ENCODE measurements at places on chromosomes 4 and X.

- no peak for DNase-seq
Measured at GRCh38 chr4:67109276-67109675, 436.0 kb downstream of the CENPC start.

GRCh38 chrX:129461801-129462456 lies 61.4 kb downstream of the SMARCA1 start:
- no peak for DNase-seq

DNA sequence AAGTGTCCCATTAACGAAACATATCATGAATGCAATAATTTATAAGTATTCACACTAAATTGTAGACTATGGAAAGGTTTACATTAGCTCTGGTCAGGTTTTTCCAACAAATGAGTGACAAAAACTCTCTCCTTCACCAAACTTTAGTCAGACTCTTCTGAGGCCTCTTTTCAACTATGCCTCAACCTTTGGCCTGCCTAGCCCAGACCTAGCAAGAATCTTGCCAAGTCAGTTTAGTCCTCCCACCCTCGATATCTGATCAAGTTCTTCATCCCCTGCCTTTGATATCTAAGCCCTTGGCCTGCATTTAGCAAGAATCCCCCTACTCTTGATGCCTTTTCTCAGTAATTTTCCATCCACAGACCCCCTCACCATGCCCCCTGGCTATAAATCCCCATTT lies 37.9 kb downstream of the CCDC158 start:
- DNase-seq: no peak

DNA sequence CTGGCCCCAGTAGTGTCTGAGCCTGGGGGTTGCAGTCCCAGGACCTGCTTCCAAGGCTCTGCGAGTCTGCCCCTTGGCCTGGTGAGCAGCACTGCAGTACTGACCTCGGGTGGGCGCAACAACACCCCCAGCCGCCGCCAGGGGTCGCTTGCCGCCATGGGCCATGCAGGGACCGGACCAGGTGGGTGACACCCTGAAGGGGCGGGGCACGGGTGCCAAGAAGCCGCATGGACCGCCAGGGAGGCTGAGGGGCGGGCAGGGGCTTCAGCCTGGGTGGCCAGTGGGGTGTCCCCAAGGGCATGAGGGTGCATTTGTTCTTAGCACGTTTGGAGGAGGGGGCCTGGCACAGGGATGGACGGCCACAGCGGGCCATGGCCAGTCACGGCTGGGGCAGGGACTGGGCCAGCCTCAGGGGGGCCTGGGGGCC lies 25.0 kb downstream of the TACC3 start:
- DNase-seq: peak; percentile 93

GRCh38 chr4:117225471-117225870 lies 140.1 kb upstream of the TRAM1L1 start:
- no peak for DNase-seq

- DNase-seq: no peak
Measured at GRCh38 chr4:74999714-75000309, 66.9 kb downstream of the PARM1 start.

DNA sequence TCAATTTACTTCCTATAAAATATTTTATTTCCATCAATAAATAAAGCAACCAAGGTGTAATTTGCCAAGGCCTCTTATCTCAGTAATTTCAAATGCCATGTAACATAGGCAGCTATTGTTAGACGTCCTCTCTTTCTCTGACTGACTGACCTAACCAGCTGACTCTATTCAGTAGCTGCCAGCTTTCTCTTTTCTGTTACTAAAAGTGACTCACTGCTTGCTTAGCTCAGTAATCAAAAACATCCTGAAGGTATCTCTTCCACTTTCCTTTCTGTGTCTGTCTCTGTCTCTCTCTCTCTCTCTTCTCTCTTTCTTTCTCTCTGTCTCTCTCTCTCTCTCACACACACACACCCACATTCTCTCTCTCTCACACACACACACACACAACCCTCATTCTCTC lies 134.2 kb downstream of the SPOCK3 start:
- no peak for DNase-seq

DNA sequence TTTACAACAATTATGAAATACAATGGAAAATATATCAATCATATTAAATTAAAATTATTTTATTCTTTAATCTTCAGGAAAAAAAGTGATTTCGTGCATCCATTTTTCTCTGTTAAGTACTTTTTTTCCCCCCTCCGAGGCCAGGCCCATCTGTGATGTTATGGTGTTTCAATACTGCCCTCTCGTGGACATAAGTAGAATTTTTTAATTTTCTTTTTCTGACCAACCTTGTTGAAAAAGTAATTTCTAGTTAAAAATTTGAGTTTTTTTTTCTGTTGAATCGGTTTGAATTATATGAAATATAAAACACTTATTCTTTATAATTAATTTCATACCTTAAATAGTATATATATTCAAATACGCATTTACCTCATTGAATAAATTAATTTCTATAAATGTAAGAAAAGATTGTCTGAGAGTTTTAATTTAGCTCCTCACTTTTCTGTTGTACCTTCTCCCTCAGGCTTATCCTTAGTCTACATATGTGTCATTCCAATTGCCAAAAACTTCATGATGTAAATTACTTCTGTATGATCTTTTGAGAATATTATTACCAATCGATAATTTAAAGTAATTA lies 175.8 kb upstream of the TECRL start:
- DNase-seq: no peak

- no peak for DNase-seq
Measured at GRCh38 chr4:138399081-138399480, 156.9 kb upstream of the SLC7A11 start.

- DNase-seq: peak; percentile 85
Measured at GRCh38 chrX:12974796-12975669, at the start of gene TMSB4X. Gene TMSB4X, plus strand, starts transcription at chrX:12975110.

DNA sequence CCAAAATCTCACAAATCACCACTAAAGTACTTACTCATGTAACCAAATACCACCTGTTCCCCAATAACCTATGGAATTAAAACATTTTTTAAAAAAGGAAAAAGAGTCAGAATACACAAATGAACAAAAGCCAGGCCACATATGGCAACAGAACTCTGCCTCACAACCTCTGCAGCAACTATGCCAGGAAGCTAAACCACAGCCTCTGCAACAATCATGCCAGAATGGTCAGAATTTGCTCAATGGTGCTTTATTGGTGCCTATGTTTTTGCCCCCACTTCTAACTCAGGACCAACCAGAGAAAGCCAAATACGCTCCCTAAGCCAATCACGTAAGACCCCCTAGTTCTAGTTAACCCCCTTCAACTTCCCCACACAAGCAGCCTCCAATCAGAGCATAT lies 69.6 kb downstream of the HOPX start:
- DNase-seq: no peak

GRCh38 chr4:15648600-15648999 lies 6.6 kb downstream of the FBXL5 start:
- DNase-seq: no peak

GRCh38 chr4:98662626-98663225 lies 4.3 kb upstream of the TSPAN5 start:
- DNase-seq: peak; percentile 33

DNA sequence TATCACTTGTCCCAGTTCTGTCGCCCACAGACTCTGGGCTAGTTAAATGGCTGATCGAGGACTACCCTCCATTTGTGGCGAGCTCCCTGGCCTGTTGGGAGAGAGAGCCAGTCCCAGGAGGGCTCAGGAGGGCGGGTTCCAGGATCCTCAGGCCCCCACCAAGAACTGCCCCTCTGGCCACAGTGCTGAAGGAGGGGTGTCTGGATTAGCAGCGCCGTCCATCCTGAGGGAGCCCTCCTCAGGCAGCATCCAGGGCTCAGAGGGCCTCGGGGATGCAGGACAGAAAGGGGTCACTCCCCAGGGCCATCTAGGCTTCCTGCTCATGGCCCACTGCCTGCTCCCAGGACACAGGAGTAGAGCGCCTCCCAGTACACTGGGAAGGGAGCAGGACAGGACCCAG lies 6.1 kb downstream of the PNMA5 start:
- no peak for DNase-seq

- no peak for DNase-seq
Measured at GRCh38 chr4:139581096-139581495, 25.1 kb upstream of the SETD7 start.

- no peak for DNase-seq
Measured at GRCh38 chrX:1442016-1442665, 10.6 kb downstream of the ASMTL start.

- DNase-seq: peak; percentile 59
Measured at GRCh38 chrX:71181558-71181909, 36.9 kb downstream of the NLGN3 start.

DNA sequence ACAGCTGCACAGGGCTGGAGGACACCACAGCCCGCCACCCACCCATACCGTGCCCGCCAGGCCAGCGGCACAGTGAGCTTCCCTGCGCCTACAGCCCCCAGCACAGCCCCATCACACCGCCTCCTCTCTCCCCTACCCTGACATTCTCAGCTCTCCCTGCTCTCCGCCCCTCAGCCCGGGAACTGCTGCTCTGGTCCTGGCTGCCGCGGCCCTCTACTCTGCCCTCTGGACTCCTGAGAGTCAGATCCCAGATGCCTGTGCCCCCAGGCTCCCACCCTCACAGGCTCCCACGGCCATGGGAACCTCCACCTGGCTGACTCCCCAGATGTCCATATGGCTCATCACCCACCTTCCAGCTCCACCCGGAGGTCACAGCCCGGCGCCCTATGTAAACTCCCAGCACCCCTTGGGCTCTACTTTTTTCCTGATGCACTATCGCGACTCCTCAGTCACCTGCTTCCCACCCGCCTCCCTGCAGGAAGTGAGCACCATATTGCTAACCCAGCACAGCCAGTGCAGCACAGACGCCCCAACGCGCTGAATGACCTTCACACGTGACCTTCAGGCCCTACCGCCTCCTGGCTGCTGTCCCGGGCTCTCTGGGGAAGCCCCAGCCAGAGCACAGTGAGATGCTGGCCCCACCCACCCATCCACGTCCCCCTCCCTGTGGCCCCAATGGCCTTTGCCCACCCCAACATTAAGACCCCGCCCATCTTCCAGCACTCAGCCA lies 23.0 kb downstream of the FAM53A start:
- no peak for DNase-seq

- DNase-seq: no peak
Measured at GRCh38 chr4:12884846-12885796, 599.0 kb downstream of the RAB28 start.

GRCh38 chrX:100445593-100445992 lies 35.5 kb upstream of the PCDH19 start:
- DNase-seq: no peak

DNA sequence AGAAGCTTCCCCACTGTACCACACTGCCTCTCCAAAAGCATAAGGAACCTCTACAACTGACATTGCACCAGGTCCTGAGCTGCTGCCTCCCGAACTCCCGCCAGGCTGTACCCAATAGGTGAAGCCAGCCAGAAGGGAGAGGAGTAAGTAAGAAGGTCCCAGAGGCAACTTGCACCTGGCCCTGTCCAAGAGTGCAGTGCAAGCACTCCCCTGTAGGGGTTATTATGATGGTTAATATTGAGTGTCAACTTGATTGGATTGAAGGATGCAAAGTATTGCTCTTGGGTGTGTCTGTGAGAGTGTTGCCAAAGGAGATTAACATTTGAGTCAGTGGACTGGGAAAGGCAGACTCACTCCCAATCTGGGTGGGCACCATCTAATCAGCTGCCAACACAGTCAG lies 879.3 kb upstream of the SLIT2 start:
- no peak for DNase-seq

DNA sequence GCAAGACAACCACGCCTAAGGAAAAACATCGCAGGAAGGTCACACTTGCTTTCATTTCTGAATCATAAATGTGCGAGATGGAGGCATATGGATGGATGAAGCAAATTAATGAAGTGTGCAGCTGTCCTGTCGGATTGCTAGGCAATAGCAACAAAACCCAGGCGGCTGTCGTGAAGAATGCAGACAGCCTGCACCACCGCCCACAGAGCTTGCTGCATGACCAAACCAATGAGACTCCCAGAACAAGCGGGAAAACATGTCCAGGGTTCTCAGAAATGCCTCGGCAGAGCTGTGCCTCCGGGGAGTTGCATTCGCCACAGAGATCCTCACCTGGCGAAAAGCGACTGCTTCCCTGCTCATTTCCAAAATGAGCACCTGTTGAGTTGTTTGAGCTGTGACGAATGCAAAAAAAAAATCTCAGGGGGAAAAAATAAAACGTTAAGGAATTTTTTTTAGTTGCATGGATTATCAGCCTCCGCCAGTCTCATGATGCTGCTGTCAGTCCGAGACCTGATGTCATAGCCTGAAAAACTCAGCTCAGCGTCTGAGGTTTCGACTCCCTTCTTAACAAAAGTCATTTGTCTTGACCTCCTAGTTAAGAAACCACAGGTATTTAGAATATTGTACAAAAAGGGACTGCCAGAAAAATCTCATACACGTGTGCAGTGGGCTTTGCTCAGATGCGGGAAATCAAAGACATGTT lies 155.5 kb upstream of the MXRA5 start:
- DNase-seq: no peak

DNA sequence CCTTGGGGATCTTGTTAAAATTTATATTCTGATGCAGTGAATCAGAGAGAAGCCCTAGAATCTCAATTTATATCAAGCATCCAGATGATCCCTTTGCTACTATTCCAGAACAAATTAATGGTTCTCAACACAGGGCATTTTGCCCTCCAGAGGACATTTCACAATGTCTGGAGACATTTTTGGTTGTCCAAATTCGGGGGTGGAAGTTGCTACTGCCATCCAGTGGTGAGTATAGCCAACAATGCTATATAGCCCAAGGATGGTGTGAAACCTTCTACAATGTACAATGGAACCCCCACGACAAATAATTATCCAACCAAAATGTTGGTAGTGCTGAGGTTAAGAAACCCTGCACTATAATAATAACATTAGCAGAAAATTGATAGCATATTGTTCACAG lies 2440.0 kb downstream of the PCDH7 start:
- DNase-seq: no peak

GRCh38 chr4:122666527-122667245 lies 45.8 kb upstream of the IL21 start:
- no peak for DNase-seq

DNA sequence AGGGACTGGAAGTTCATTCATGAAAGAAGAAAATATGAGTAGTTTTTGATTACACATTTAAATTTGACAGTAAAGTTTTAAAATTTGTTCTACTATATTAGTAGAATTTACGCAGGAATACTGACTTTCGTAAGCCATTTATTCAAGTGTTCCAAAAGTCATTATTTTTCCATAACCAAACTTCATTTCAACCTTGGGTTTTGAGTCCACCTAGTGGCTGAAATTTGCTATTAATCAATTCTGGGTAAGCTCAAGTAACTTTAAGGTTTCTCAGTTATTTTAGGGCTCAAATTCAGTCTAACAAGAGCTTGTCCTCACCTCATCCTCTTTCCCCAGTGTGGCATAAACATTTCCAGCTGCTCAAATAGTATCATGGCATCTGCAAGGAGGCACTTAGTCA lies 175.4 kb downstream of the SH3BGRL start:
- DNase-seq: no peak

- DNase-seq: peak; percentile 9
Measured at GRCh38 chr4:16125571-16126445, 42.0 kb upstream of the PROM1 start.

DNA sequence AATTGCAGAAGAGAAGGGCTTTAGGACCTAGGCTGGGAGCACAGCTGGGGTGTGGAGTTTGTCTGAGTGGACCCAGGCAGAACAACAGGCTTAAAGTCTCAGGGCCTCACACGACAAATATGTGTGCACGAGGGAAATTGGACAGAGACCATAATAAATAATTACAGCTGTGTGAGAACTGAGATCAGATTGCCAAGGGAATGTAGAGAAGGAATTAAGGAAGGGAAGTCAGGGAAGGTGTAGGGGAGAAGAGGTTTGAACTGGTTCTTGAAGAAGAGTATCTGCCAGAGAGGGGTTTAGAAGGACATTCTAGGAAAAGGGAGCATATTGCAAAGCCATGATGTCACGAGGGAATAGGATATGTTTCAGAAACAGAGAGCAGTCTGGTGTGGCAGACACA lies 120.7 kb upstream of the TSPAN5 start:
- DNase-seq: no peak

Data from activated naive CD8-positive, alpha-beta T cell treated with anti-CD3 and anti-CD28 coated beads, Interleukin-2, amount 50 U/mL, for 24 hours (primary cell).